NCI-H2171 (cell line): ENCODE measurements at places on chromosomes 2 and 18.
A peak's percentile ranks its signal among the peaks of the same experiment; 100 is the strongest.

GRCh38 chr2:131520526-131520925 lies 7.2 kb upstream of the CCDC74A start:
- no peak for DNase-seq

GRCh38 chr2:238143239-238143951 lies 4.9 kb downstream of the KLHL30 start:
- no peak for DNase-seq

GRCh38 chr2:96967436-96967835 lies 18.9 kb downstream of the FAM178B start:
- no peak for DNase-seq

DNA sequence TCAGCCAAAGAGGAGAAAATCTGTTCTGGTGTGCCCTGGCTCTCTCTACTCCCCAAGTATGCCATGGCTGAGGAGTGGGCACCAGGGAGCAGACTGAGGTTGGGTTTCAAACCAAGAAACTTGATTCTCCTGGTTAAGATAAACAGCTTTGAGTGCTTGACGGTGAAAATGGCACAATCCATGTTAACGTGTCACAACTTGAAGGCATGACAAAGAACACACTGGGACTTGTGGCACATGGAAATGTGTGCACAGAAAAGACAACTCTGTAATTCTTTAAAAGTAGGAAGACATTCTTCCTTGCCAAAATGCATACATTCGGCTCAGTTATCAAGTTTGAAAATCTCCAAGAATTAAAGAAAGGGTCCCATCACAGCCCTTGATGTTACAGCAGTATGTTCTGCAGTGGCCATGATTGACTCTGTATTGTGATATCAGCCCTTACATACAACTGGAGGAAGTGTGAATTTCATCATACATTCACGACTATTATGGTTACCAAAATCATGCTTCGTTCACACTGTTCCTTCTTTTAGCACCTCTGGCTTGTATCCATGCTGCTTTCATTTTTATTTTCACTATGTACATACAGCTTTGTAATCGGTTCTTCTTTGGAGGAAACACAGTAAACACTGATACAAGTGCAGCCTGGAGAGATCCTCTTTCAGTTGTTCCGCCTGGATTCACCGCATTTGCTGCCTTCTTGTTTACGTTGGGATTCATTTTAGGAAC lies 15.6 kb upstream of the ACTG2 start:
- DNase-seq: peak; percentile 9

DNA sequence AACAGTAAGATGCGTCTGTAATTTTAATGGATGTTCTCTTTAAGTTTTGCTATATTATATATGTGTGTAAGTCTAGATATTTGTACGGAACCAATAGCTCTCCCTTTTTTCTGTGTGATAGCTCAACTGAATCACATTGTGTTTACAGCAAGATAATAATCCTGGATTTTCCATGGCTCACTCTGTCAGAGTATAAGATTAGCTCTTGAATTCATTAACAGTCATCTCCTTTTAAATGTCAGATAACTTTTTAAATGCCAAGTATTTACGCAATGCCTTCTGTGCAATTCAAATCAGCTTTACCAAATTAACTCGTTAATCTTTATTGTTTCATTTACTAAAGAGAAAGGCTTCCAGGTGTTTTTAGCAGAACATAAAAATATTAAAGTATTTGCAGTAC lies 76.9 kb downstream of the KIAA2012 start:
- no peak for DNase-seq

GRCh38 chr2:169472249-169472648 lies 7.0 kb upstream of the BBS5 start:
- DNase-seq: no peak

DNA sequence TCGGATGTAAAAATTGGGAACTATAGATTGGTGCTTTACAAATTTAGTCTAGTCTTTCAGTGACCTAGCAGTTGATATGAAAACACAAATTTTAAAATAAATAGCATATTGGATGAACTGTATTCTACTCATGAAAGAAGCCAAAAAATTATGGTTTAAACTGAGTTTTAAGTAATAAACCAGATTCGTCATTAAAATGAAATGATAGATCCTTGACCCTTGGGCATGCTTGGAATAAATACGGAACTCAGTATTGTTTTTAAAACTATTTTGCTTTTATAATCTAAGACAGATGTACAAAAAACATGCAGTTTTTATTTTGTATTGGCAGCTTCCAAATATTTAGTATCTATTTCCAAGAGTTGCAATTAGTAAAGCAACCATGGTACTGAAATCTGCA lies 34.6 kb upstream of the TBR1 start:
- DNase-seq: no peak

GRCh38 chr2:205640716-205641115 lies 41.6 kb upstream of the NRP2 start:
- DNase-seq: no peak

DNA sequence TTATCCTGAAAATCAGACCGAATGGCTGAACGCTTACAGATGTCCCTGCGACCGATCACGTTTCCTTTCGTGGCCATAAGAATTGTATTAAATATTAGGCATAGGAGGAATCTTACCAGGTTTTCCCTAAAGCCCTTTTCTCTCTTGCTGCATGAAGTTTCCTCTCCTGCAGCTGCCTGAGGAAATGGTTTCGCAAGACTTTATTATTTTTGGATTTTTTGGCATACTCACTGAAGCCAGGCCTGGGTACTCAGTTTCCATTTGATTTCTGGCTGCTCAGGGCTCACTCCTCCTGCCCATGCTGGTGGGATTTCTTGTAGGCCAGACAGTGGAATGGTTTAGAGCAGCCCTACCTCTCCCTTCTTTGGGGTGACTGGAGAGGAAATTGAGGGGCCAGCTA lies 114.0 kb downstream of the KLHL29 start:
- DNase-seq: no peak

- no peak for DNase-seq
These were observed 158.6 kb downstream of the RNF144A start for GRCh38 chr2:7075834-7076233.

DNA sequence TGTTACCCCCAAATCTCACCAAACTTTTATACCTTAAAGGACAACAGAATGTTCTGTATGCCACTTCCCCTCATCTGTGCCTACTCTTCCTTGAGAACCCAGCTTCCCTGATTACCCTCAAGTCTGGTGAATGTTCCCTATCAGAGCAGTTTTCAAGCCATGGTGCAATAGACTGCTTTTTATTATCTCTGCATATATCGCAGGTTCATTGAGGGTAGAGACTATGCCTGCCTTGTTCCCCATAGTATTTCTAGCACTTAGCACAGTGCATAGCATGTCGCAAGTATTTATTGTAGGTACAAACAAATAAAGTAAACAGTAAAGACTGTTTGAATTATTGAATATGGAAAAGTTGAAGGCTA lies 146.6 kb downstream of the HAUS1 start:
- DNase-seq: no peak

GRCh38 chr2:23420840-23421476 lies 36.0 kb downstream of the KLHL29 start:
- DNase-seq: no peak

GRCh38 chr2:156486147-156486546 lies 50.0 kb downstream of the GPD2 start:
- DNase-seq: no peak

- DNase-seq: no peak
These were observed 13.1 kb upstream of the NR4A2 start for GRCh38 chr2:156345582-156345981.

- no peak for DNase-seq
These were observed 77.2 kb downstream of the SLC8A1 start for GRCh38 chr2:40374543-40375240.
